ENCODE measurements at places on chromosomes 13 and 19.

- DNase-seq: no peak
Measured at GRCh38 chr19:11254666-11255065, 7.7 kb downstream of the DOCK6 start.

- DNase-seq: peak; percentile 42
Measured at GRCh38 chr13:110371550-110372465, 64.7 kb downstream of the COL4A2 start.

- DNase-seq: no peak
Measured at GRCh38 chr13:87671753-87672605, 808 bp downstream of the SLITRK5 start.

- DNase-seq: no peak
Measured at GRCh38 chr13:99303863-99304521, 3.2 kb downstream of the GPR183 start.

DNA sequence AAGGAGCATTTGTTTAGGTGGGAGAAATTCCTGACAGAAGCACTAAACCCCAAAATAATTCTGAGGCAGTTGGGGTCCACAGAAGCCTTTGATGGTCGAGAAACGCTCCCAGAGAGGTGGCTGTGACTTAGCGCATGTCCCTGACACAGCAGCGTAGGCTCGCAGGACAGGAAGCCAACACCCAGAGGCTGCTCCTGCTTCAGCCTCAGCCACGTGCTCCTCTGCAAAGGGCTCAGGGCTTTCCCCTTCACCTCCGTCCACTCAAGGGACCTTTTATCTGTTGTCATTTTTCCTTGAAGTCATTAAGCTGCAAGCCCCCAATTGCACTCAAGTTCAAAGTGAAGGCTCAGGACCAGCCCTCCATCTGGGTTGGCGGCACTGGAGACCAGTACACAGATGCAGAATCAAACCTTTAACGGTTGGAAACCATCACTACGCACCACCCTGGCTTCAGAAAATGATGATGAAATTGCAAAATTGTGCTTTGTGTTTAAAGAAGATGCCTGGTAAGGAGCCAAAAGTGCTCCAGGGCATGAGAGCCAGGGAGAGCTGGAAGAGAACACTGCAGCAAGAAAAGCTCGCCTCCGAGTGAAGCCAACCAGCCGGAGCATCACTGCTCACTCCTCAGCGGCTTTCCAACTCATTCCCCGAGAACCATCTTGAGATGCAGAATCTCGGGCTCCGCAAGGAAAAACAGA is 219.6 kb downstream of the RAP2A start:
- no peak for DNase-seq

DNA sequence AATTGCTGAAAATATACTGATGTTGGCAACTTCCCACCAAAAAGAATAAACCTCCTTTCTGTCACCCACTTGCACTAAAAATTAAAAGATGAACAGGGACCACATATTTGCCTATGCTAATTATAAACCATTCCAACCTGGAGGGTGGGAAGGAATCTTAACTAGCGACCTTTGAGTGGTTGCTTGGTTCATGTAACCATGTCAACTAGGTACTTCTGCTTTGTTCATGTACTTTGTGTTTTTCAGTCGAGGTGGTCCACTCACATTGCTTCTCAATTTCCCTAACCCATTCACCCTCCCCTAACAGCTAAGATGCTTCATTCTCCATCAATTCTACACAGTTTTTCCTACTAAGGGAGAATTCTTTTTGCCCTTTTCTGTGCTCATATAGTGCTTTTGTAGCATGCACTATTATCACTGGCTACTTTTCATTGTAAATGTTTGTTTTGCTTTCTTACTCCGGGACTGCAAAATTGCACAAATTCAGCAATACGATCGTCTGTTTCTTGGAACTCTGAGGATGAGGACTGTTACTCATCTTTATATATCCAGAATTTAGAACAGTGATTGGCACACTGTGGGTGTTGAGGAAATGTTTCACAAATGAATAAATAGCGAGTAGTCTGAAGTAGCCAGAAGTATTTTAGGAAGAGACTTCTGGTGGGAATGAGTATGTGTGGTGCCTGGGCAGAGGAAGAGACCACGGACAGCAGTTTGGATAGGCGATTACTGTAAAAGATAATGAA is 187.5 kb downstream of the GPC6 start:
- DNase-seq: peak; percentile 17

DNA sequence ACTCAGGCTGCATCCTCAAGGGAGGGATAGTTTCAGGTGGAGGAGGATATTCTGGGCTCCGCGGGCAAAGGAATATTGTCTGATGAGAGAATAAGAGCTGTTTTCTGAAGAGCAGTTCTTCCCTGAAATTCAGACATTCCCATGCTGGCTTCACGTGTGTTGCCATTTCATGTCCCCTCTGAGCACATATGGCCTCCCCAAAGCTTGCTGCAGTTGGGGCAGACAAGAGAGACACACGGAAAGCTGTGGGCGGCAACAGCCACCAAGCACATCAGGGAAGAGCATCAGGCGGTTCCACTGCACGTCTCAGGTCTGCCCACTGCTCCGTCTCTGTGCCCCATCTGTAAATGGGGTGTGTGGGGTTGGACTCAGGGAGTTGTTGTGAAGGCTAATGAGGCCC is 247.5 kb upstream of the TSHZ3 start:
- DNase-seq: no peak

- DNase-seq: peak; percentile 93
Measured at GRCh38 chr13:28707629-28708427, 10.9 kb downstream of the SLC46A3 start.

GRCh38 chr19:52270266-52270885 is 989 bp downstream of the ZNF766 start:
- peak; percentile 7 for DNase-seq

- DNase-seq: no peak
Measured at GRCh38 chr13:31056644-31057271, 104.9 kb downstream of the HSPH1 start.

- no peak for DNase-seq
Measured at GRCh38 chr13:100089465-100090032, 656 bp downstream of the PCCA start.

DNA sequence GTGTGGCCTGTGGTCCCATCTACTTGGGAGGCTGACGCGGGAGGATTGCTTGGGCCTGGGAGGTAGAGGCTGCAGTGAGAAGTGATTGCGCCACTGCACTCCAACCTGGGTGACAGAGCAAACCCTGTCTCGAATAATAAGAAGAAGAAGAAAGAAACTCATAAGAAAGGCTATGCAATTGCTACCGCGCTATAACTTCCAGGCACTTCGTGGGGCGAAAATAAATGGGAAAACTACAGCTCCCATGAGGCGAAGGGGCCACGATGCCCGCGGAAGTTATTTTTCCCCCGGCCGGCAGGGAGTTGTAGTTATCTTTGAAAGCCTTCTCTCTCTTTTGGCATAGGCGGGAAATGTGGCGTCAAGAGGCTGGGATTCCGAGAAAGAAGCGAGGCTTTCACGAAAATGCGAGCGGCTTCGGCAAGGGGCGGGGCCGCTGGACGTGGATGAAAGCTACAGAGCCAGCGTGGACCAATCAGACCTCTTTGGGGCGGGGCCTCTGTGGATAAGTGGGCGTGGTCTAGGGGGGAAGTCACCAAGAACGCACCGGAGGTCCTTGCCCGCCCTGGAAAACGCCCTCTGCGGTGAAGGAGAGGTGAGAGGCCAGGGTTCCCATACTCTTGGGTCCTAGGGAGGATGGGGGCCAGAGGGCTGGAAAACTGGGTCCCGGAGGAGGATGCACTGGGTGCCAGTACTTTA is at the start of gene NUCB1:
Gene NUCB1 (plus strand): TSS at position 532 of the 696 bp plus-strand sequence. CDS start 485 bp downstream, outside the sequence.
- peak; percentile 99 for DNase-seq

DNA sequence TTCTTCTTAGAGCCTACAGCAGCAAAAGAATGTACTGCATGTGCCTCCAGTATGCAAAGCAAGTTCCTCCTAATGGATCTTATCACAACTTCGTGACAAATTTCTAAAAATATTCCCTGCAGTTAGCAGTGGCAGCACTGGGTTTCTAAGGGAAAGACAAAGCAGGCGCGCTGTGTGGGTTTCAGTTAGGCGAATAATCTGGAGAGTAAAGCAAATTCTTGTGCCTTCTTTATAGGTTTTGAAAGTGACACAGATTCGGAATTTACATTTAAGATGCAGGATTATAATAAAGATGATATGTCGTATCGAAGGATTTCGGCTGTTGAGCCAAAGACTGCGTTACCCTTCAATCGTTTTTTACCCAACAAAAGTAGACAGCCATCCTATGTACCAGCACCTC is 167.9 kb downstream of the LMO7 start:
- DNase-seq: no peak

GRCh38 chr19:5142725-5143097 is 173.8 kb downstream of the KDM4B start:
- no peak for DNase-seq

GRCh38 chr13:110825516-110825915 is 89.4 kb downstream of the ANKRD10 start:
- DNase-seq: no peak

DNA sequence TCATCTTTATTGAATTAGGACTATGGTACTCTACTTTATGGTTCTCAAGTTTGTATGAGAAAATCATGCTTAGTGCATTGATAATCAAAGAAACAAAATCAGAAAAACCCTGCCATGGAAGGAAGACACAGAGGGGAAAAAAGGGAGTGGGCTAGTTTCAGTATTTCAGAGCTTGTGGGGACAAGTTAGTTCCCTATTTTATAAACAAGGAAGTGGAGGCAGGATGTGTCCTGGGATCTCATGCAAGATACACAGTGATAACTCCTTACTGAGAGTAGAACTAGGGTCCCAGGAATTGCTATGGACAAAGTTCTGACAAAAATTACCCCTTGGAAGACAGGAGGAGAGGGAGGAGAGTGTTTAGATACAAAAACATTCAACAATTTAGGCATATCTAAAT is 1277.3 kb downstream of the UQCRFS1 start:
- DNase-seq: no peak

- DNase-seq: no peak
Measured at GRCh38 chr19:1425102-1425837, 12.9 kb upstream of the RPS15 start.

- peak; percentile 44 for DNase-seq
Measured at GRCh38 chr13:80363890-80364503, 23.1 kb upstream of the SPRY2 start.

DNA sequence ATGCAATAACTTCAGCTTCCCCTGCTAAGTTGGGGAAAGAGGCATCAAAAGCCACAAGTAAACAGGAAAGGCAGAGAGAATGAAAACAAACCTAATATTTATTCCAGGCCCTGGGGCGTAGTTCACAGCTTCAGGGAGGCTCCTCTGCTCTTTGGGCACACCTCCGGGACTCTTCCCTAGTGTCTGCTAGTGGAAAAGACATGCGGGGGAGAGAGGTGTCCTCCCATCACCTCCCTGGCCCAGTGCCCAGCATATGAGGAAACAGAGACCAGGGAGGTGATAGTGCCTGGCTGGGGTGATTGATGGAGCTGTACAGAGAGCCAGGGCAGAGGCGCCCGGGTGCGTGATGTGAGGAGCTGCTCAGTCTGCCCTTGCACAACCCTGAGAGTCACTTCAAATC is 71.0 kb downstream of the RASL11A start:
- no peak for DNase-seq

DNA sequence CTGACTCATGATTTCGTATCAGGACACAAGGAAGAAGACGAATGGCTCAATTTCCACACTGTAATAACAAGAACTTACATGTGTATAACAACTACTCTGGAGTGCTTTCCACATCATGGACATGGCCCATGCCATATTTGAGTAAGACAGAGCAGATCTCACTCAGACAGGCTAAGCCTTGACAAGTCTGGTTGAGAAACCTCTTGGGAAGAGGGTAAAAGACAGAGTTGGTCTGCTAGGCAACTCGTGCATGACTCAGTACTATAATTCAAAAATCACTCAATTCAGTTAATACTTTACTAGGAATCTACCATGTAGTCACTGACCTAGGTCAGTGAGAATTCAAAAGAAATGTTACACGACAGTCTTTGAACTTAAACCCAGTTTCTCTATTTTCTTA is 5.7 kb upstream of the THSD1 start:
- peak; percentile 49 for DNase-seq

DNA sequence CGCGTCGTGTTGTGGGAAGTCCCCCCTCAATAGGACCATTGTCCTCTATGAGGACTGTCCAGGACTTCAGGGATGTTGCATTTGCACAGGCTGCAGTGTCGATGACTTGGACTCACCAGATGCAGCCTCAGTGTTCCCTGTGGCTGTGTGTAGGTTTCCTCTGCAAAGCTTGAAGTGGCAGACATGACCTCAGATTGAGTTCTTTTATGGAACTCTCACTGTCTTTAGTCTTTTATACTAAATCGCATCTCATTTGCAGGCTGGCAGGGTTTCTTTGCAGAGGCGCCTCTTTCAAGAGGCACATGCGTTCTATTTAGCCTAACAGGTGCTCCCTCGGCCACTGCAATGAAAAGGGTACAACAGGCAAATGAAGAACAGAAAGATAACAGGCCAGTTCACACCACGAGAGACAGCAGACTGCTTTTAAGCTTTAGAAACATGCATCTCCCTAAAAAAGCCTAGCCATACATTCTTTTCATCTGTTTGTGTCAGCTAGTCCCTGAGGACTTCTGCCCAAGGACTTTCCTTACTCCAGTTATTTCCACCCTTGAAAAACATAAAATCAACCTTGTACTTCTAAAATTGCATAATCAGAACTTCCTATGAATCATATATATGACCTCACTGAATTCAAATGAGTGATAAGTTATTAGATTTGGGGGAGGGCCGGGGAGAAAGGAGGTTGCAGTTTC is 118.4 kb downstream of the RAB20 start:
- DNase-seq: peak; percentile 76

- DNase-seq: no peak
Measured at GRCh38 chr13:60645676-60646075, 248.7 kb downstream of the TDRD3 start.

DNA sequence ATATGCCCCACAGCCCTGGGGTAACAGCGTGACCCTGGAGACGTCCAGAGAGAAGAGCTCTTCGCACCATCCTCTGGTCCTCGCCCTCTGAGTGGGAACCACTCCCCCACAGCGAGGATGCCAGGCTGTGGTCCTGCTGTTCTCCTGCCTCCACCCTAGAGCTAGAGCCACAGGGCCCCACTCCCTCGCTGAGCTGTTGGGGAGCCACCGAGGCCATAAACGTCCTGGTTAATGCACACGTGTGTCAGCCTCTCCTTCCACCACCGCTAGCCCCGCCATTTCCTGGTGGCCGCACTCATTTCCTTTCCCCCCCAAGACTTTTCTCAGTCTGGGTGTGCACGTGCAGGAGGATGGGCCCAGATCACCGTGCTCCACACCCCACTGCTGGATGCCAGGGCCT is 11.5 kb downstream of the CEACAM16 start:
- no peak for DNase-seq

DNA sequence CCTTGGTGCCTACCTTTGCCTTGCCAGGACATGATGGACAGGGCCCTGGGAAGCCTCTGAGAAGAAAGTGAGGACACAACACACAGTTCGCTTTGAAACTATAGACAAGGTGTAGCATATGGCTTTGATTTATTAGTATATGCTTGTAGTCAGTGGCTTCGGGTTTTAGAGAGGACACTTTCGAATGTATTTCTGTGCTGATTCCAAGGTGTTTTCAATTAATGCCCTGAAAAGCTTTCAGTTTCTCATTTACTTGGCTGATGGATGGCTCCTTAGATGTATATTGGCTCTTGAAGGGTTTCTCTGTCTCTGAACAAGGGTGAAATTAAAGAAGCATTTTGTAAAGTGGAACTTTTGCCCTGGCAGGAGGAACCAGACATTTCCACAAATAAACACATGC is 106.9 kb downstream of the POSTN start:
- peak; percentile 77 for DNase-seq
